ENCODE measurements at places on chromosomes 5 and 9. TPM values are rescaled to one million over a fixed set of nuclear protein-coding genes. Genes with fewer than 3 reads are reported as not detected.

Gene IFNA8
- total RNA-seq: not detected

Gene PPP2R2B
- total RNA-seq: 1.5 TPM

Gene F12
- 0.98 TPM for total RNA-seq

Gene PRSS3
- 1.1 TPM for total RNA-seq

Gene CXCL14
- not detected for total RNA-seq

Gene RIMOC1
- total RNA-seq: 30.4 TPM

GRCh38 chr5:54823006-54823405, 162.4 kb downstream of the ESM1 start:
- no peak for DNase-seq

DNA sequence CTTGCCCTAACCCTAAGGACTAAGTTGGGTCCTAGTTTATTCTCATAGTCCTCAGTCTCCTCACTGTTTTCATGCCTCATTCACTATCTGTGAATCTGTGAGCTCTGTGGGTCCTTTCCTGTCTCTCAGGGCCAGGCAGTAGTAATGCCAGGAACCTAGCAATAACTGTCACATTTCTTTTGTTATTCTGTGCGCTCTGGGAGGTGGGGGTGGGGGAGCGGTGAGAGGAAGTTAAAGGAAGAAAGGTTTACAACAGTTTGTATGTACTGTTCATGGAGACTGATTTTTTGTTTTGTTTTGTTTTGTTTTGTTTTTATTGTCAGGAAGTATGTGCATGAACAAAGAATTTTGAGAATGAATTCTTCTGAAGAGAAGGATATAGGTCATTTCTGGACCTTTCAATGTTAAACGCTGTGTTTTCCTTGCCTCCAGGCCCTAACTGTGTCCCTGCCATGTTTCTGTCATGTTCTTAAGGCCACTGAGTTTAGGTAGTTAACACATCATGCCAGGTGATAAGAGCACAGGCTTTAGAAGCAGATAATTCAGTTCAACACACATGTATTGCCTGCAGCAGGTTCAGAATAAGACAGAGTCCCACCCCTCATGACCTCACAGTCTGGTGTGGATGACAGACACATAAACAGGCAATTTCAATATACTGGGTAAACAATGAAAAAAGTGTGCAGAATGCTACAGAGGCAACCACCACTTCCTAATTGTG, 13.3 kb upstream of the FEM1C start:
- DNase-seq: no peak

- no peak for DNase-seq
Observed at GRCh38 chr9:125763394-125763801, 16.2 kb downstream of the PBX3 start.

DNA sequence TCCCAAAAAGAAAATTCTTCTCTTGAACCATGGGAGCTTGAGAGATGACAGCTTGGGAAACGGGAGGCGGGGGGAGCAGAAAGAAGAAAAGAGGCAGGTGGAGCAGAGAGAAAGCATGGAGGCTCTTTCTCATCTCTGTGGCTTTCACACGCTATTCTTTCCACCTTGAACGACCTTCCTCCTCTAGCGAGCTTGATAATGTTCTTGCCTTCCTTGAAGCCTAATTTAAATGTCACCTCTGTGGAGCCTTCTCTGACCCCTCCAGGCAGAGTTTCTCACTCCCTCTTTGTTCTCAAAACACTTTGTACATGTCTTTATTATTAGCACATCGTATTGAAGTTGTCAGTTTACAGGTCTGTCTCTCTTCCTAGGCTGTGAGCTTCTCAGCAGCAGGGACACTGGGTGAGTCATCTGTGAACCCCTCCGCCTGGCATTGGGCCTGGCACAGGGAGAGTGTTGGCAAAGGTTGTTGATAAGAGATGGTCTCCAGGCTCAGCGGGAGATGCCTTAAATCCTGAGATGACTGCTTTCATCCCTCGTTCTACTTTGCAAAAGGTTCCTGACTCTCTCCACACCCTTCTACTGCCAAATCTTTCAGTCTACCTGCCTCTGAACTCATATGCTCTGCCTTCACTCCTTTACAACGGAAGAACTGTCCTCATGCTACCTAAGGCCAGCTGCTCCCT, 14.1 kb upstream of the STRBP start:
- DNase-seq: no peak

GRCh38 chr9:129864991-129865647, 29.9 kb downstream of the USP20 start:
- DNase-seq: no peak

DNA sequence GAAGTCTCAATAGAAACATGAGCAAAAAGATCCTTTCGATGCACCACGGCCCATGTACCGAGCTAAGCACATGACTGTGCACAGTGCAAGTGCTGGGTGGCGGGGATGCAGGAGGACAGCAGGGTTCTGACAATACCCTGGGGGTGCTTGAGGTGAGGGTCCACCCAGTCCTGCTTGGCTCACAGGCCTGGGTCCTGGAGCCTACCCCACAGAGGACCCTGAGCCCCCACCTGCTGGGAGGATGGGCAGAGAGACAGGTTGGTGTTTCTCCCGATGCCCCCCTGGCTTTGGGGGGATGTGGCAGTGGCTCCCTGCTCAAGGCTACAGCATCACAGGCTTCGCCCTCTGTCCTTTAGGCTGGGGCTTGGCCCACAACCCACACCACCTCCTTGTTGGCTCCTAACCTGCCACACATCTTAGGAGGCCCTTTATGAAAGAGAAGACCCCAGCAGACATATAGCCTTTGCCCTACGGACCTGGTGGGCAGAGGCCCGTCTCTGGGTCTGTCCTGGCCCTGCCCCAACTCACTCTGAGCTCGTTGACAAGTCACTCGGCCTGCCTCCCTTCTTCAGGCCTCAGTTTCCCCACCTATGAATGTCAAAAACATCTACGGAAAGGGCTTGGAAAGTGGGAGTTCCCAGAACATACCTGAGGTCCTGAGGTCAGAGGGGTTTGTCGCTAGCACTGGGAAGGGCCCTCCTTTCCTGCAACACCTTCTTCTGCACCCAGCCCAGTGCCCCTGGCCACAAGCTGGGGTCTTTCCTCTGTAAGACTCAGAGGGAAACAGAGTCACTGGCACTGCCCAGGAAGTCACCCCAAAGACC, 50.3 kb downstream of the BARX1 start:
- DNase-seq: no peak

DNA sequence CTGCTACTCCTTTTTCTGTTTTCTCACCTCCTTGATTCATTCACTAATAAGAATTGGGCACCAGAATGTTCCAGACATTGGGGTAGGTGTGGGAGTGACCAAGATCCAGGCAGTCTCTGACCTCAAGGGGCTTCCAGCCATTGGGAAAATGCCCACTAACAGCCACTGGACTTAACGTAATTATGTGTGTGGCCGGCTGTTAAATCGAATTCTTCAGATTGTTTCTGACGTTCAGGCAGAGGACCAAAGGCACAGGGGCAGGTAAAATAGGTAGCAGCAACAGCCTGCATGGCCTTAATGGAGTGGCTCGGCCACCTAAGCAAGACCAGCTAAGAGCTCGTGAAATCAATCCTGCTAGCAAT, 48.4 kb upstream of the CKMT2 start:
- no peak for DNase-seq

DNA sequence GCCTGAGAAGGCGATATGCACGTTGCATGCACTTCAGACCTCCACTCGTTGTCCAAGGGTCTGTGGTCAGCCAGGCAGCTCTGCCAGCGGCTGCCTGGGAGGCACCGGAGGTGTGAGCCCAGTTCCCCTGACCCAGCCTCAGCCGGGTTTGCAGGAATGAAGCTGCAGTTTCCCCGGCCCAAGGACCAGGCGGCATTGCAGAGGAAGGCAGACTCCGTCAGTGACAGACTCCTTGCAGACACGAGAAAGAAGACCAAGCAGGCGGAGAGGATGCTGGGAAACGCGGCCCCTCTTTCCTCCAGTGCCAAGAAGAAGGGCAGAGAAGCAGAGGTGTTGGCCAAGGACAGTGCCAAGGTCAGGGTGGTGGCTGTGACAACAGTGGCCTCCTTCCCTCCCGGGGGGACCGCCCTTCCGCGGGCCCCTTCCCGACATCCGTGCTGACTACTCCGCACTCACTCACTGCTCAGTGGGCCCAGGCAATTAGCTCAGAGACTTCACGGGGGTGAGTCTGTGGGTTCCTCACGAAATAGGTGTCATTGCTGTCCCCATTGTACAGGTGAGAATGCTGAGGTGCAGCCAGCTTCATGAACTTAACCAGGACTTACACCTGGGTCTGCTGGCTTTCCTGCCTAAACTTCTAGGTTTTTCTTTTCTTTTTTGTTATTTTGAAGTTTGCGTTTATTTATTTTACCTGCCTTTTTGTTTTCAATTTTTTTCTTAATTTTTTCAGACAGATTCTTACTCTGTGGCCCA, 10.8 kb upstream of the AIF1L start:
- no peak for DNase-seq

DNA sequence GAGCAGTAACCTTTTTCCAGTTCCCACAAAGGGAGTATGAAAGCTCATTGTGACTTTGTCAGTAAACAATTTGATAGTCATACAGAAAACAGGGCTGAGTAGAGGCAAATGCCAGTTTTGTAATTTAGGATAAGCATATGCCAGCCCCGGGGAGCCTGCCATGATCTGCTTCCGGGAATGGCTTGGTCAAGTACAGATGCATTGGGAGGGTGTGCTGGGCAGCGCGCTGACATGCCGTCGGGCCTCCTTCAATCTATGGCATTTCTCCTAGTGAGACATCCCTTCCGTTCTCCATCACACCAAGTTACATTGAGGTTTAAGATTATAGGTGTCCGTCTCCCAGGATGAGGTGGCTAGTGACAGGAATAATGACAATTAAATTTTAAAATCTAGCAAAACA, 48.6 kb downstream of the GNA14 start:
- DNase-seq: no peak

DNA sequence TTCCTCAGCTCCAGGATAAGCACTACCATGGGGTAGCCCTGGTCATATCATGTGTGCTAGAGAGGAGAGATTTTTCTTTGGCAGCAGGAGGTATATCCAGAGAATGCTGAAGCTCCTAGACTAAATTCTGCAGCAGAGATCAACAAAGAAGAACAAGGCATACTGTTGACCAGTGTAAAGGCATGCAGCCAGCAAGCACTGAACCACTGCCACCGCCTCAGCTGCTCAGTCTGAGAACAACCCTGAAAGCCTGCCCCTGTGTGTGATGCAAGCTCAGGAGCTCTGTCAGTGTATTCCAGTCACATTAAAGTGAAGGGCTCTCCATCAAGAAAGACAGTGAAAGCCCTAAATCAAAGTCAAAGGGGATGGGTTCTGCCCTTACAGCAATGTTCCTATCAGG, 439.5 kb upstream of the CD180 start:
- no peak for DNase-seq

DNA sequence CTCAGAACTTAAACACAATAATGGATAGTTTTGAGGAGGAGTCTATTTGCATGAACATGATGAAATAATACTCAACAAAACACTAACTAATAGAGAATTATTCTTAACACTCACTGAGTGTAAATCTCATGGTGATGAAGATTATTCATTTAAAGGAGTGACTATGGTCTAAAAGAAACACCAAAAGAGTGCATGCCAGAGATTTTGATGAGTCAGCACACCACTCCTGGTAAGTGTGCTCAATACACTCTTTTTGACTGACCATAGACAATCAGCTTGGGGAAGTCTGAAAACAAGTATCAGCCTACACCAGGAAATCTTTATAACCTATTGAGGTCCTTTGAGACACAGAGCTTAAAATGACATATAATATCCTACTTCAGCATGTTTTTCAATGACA, 6.8 kb upstream of the FST start:
- no peak for DNase-seq

- no peak for DNase-seq
Observed at GRCh38 chr5:120252839-120253238, 211.3 kb upstream of the PRR16 start.

DNA sequence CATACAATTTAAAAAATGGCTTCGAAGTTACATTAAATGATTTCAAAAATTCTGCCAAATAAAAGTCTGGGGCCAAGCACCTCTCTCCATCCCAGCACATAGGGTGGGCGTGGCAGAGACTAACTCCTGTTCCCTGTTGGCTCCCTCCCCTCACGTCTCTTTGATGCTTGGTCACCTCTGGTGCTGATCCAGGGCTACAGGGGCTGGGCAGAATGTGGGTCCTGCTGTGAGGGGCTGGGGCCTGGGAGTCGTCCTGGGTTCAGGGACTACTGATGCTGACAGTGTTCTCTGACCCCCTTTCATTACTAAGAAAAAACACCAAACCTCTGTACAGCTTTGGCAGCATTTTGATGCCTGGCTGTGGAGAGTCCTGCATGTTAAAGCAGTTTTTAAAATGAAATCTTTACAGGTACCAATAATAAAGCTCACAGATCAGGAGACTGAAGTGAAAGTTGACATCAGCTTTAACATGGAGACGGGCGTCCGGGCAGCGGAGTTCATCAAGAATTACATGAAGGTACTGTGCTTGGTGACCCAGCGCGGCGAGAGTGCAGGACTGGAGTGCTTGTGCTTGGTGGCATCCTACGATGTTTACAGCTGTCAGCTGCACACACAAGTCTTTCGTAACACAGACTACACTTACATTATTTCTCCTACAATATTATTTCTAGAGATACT, 29.0 kb downstream of the TENT4A start:
- DNase-seq: no peak

GRCh38 chr5:124474528-124475215, 271.8 kb downstream of the ZNF608 start:
- no peak for DNase-seq
